ENCODE measurements at places on chromosomes 5 and 9.

GRCh38 chr9:120715389-120715924 is 1.2 kb upstream of the MEGF9 start:
- DNase-seq = peak; percentile 60

DNA sequence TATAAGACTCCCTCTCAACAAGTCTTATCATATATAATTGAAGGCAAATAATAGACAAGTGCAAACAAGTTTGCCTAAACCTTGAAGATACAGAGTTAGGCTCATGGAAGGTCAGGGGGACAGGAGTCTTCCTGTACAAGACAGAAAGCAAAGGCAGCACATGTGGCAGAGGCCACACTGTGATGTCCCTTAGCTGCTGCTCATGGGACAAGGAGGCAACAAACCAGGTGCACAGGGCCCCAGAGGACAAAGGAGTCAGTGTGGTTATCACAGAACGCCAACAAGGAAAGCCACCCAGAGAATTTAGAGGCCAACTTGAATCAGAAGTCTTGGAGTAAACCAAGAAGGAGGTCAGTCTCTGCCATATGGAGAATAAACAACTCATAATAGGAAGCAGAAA is 444.8 kb downstream of the SPOCK1 start:
- no peak for DNase-seq

DNA sequence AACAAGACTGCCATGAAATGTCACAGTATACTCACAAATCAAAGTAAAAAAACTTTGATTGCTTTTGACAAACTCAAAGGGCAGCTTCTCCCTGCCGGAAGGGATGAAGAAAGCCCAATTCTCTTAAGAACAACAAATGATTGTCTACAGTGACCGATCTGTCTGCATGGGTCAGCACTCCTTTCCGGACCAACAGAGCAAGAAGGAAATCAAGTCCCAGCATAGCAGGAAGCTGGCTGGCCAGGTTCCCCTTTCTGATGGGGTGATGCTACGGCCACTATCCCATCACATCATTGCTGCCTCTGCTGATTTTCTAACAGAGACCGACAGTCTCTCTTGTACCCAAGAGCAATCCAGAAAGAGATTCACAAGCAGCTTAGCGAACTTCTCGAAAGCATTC is 692 bp downstream of the C1QTNF3 start:
- peak; percentile 68 for DNase-seq

DNA sequence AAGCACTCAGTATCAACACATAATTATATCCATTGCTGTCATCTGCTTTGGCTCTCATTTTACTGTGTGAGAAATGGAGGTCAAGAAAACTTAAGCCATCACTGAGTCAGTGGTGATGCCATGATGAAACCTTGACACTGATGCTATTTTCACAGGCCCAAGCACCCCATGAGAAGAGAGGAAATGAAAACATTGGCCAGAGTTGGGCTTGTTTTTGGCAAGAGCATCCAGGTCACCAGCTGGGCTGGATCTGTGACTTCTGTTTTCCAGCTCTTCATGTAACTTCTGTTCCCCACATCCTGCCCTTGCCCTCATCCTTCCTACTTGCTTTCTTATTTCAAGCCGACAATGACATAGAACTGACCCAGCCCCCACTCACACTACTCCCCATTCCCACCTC is 10.0 kb downstream of the LCP2 start:
- DNase-seq = no peak

GRCh38 chr5:147576646-147577535 is 67.0 kb upstream of the DPYSL3 start:
- peak; percentile 50 for DNase-seq
